GOT3 (cell line): ENCODE measurements at places on chromosomes 7 and 10.

DNA sequence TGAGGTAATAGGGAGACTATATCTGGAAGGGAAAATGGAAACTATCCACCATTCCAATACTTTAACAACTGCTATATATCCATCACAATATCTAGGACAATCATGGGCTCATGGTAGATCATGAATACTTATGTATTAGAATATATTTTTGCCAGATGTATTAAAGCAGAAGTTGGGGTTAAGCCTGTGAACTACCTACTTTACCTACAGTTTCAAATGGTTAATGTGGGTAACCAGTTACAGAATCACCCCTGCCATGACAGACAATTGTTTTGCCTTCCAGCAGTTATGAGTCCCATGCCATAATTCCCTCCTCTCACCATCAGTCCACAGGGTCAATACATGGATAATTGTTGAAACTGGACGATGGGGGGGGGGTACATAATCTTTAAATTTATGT, 29.9 kb upstream of the RAPGEF5 start:
- DNase-seq: no peak

DNA sequence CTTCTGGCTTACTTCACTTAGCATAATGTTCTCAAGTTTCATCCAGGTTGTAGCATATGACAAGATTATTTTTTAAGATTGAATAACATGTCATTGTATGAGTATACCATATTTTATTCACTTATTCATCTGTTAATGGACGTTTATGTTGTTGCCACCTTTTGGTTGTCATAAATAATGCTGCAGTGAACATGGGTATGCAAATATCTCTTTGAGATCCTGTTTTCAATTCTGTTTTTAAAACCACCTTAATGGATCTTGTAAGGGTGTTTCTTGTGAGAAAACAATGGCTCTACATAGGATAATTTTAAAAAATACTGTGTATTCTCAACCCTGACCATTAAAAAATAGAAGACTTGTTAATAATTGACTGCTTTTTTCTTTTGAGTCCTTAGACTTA, 290.7 kb upstream of the TMEM229A start:
- DNase-seq: no peak

- no peak for DNase-seq
Observed at GRCh38 chr7:13024121-13024674, 336.8 kb downstream of the ARL4A start.

GRCh38 chr7:134527979-134528371, 608 bp downstream of the AKR1B10 start:
- no peak for DNase-seq

GRCh38 chr10:24907956-24908355, 44.5 kb downstream of the PRTFDC1 start:
- no peak for DNase-seq

DNA sequence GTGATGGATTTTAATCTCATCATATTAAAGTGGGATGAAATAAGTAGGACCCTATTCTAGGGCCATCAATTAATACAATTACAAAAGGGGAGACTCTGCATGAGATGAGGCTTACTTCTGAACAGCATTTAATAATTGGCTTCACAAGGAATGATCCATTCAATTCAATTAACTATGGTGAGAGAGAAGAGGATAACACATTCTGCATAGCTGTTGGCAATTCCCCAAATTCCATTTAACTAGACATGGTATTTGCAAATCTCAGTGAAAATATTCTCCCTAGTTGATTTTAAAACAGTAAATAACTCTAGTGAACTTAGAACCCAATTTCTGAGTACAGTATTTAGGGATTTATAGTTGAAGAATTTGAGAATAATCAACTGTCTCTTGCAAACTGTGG, 145.3 kb downstream of the NOC3L start:
- DNase-seq: no peak

- DNase-seq: no peak
Observed at GRCh38 chr7:80070391-80070790, 64.2 kb upstream of the GNAI1 start.

- DNase-seq: no peak
Observed at GRCh38 chr7:39291628-39292410, 274.4 kb upstream of the YAE1 start.

GRCh38 chr10:103776878-103777591, 78.3 kb downstream of the SH3PXD2A start:
- DNase-seq: no peak

- no peak for DNase-seq
Observed at GRCh38 chr7:79598351-79598750, 144.9 kb upstream of the MAGI2 start.

DNA sequence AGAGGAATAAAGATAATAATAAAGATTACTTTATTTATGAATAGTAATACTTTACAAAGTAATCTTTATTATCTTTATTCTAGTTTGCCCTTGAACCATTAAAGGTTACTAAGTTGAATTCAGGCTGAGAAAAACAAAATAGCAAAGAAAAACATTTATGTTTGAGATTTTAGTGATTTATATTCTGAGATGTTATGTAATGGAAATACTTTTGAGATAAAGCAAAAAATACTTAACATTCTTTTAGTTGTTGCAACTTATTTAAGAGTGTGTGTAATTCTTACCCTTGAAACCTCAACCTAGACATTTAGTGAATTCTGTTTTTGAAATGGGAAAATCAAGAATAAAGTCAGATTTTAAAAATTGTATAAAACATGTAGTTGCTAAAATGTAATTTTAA, 40.0 kb downstream of the MINPP1 start:
- DNase-seq: no peak

DNA sequence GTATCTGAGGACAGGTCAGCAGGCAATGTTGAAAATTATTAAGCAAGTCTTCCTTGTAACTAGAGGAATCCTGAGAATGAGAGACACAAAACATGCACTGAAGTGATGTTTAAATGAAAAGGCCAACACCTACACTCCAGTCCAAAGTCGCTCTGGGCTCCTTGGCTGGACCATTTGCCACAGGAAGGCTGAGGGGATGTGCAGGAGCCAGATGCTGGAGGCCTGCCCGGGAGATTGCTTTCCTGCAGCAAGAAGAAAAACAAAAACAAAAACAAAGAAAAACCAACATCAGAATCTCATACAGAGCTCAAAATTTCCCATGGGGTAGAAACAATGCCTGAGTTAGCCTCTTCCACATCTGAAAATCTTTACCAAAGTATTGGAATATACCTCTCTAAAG, 157.0 kb downstream of the DGKI start:
- no peak for DNase-seq

- no peak for DNase-seq
Observed at GRCh38 chr7:1068013-1068412, 19.9 kb upstream of the GPER1 start.
